A673 (cell line): ENCODE measurements at places on chromosomes 12 and 14.

DNA sequence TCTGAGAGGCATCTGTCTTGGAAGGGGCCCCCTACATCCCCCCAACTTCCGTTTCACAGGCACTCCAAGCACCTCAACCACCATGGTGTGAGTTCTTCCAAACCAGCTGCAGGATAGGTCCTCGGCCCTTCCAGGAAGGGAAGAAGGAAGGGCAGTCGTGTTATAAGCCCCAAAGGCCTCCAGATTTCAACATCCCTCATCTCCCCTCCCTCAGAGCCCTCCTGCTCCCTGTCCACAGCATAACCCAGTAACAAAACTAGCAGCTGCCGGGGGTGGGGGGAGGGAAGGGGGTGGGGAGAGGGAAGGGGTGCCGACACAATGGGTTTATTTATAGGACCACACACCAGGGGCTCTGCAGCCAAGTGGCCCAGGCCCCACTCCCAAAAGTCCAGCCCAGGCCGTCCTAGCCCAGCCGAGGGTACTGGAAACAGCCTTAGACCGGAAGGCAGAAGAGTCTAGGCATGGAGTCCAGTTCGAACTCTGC, 18.3 kb downstream of the NCKAP5L start:
- DNase-seq = no peak

DNA sequence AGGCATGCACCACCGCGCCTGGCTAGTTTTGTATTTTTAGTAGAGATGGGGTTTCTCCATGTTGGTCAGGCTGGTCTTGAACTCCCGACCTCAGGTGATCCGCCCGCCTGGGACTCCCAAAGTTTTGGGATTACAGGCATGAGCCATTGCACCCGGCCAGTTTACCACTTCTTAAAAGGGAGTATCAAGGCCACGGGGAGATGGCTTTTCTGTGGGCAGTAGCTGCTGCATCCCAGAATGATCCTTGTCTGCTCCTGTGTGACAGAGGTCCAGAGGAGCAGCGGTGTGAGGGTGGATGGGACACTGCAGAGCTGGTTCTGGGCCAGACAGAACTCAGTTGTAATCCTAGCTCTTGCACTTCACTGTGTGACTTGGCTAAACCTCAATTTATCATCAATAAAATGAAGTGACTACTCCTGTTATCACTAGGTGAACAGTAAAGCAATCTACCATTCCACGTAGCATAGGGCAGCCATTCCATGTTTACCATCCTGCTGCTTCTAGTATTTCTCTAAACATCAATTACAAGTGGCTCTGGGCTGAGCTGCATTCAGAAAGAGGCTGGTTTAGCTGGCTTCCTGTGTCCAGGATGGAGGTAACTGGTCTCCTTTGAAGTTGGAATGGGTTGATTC, 3.0 kb upstream of the NPFF start:
- no peak for DNase-seq

DNA sequence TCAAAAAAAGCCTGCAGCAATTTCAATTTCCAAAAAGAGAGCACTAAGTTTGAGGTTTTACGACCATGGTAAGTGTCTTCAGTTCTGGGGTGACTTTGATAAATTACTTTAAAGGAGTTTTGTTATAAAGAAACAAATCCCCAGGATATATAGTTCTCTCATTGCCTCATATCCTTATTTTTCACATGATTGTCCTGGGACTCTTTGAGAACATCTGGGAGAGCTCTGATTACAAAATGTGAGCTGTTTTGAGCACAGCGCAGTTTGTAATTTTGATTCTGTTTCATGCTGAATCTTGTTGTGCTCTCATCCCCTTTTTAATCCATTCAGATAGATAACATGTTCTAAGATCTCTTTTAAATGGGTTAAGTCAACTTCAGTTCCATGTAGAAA, 67.7 kb upstream of the DCN start:
- no peak for DNase-seq

DNA sequence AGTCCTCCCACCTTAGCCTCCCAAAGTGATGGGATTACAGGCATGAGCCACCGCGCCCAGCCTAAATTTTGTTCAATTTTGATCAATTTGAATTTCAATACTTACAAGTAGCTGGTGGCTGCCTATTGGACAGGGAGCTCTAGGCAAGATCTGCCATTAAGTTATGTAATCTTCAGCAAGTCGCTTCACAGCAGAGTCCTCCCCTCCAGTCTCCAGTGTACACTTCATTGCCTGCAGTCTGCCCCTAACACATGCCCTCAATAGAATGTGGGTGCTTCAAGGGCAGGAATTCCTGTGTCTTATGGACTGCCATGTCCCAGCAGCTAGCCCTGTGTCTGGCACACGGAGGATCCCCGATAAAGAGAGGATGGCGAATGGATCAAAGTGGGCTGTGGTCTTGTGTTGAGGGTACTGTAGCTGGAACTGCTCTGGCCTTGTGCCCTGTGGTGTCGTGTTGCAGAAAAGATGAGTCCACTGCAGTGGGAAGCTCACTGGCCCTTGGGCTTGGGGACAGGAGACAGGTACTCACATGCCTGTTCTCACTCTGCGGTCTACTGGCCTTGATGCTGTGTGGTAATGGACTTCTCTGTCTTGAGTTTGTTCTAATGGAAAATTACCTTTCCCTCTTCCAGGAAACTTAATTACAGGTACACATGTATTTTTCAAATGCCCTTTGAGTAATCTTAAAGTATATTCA, 67.6 kb downstream of the TECPR2 start:
- no peak for DNase-seq

- peak; percentile 29 for DNase-seq
Measured at GRCh38 chr14:98069712-98070171, 1202.3 kb downstream of the BCL11B start.

GRCh38 chr12:94805749-94806529, 155.6 kb upstream of the TMCC3 start:
- peak; percentile 64 for DNase-seq

- no peak for DNase-seq
Measured at GRCh38 chr14:90398841-90399540, 2.2 kb downstream of the CALM1 start.

DNA sequence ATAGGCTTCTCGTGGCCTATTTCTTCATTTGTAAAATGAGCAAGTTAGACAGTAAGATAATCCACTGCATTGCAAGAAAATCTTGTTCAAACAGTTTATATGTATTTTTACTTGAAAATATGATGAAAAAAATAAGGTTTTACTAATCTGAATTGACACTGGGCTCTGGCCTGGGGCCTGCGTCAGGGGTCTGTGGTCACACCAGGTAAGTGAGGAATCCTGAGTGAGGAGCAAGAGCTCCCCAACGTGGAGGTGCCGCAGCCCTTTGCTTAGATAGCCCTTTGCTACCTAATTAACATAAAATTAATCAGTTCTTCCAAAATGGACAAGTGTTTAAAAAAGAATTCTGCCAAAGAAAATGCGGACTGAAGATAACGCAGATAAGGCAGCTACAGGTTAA, 39.1 kb upstream of the STAB2 start:
- DNase-seq = no peak

- no peak for DNase-seq
Measured at GRCh38 chr12:93387780-93388179, 10.1 kb downstream of the NUDT4 start.

GRCh38 chr14:50373959-50374358, 22.7 kb downstream of the CDKL1 start:
- DNase-seq = no peak

- DNase-seq = no peak
Measured at GRCh38 chr14:87443787-87444186, 549.2 kb downstream of the GALC start.

GRCh38 chr12:14418451-14418890, 53.0 kb downstream of the ATF7IP start:
- DNase-seq = peak; percentile 70

- DNase-seq = no peak
Measured at GRCh38 chr12:82803201-82803600, 116.5 kb downstream of the TMTC2 start.

- peak; percentile 33 for DNase-seq
Measured at GRCh38 chr14:34113005-34113511, 162.2 kb upstream of the EGLN3 start.

GRCh38 chr12:26513363-26514043, 318.1 kb downstream of the SSPN start:
- no peak for DNase-seq

- no peak for DNase-seq
Measured at GRCh38 chr14:60197629-60198303, 32.6 kb upstream of the DHRS7 start.

DNA sequence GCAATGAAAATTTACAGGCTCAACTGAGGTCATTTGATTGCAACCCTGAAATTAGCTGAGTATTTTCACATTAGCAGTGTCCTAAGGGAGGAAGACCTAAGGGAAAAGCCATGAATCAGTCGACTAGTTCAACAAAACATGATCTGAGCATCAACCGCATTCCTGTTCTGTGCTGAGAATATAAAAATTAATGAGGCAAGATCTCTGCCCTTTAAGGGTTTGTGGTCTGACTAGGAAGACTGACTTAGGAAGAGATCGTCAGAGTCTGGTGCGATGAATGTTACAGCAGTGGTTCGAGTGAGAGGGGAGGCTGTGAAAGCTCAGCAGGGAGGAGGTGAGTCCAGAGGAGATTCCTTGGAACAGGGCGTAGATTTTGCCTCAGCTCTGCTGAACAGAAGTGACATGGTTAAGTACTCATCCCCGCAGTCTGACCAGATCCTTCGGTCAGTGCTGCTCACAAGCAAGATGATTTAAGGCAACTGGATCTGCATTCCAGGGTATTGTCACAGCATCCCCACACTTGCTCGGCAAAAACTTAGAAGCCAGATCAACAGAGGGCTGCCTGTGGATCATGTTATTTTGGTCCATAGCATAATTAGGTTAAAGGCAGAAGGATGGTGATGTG, 49.6 kb downstream of the BMAL2 start:
- DNase-seq = no peak

- DNase-seq = no peak
Measured at GRCh38 chr12:5556946-5557673, 125.2 kb downstream of the NTF3 start.

DNA sequence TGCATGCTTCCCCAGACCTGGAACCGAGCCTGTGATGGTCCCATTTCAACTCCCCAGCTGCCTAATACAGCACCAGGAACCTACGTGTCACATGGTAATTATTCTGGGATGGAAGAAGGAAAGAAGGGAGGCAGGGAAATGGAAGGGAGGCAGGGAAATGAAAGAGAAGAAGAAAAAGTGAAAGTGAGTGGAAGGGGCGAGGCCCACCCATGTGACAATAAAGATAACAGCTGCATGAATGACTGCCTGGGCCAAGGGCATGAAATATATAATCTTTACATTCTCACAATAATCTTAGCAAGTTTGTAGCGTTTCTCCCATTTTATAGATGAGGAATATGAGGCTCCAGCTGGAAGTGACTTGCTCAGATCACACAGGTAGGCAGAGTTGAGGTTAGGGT, 245.0 kb upstream of the PWP1 start:
- no peak for DNase-seq

GRCh38 chr14:27409944-27410343, 812.1 kb upstream of the NOVA1 start:
- DNase-seq = no peak

DNA sequence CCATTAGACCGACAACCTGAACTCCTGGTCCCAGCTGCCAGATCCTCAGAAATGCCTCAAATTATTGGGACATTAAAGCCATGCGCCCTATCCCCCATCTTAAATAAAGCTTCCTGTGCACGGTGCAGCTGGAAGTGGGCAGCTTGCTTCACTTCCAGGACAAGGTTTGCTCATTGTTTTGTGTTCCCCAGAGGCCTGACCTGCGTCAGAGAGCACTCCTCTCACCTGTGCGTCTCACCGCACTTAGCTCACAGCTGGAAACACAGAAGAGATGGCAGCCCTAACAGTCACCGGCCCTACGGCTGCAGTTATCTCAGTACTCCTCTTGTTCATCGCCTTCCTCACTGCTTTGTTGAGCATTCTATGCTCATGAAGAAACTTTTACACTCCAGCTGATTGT, 135.5 kb downstream of the ANO2 start:
- no peak for DNase-seq

DNA sequence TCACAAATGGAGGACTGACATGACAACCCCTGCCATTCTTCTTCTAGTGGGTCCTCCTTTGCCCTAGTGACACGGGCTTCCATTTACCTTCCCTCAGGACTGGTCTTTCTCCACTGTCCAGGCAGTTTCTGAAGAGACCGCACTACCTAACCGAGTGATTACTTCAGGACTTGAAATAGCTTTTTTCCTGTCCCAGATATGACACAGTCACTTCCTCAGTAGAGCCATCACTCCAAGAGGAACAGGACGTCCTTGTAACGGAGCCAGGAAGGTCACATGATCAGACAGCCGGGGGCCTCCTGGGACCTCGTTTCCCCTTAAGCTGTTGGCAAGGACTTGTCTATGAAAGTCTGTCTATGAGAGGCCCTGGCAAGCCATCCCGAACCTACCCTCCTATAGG, 62.3 kb downstream of the FOS start:
- peak; percentile 83 for DNase-seq

DNA sequence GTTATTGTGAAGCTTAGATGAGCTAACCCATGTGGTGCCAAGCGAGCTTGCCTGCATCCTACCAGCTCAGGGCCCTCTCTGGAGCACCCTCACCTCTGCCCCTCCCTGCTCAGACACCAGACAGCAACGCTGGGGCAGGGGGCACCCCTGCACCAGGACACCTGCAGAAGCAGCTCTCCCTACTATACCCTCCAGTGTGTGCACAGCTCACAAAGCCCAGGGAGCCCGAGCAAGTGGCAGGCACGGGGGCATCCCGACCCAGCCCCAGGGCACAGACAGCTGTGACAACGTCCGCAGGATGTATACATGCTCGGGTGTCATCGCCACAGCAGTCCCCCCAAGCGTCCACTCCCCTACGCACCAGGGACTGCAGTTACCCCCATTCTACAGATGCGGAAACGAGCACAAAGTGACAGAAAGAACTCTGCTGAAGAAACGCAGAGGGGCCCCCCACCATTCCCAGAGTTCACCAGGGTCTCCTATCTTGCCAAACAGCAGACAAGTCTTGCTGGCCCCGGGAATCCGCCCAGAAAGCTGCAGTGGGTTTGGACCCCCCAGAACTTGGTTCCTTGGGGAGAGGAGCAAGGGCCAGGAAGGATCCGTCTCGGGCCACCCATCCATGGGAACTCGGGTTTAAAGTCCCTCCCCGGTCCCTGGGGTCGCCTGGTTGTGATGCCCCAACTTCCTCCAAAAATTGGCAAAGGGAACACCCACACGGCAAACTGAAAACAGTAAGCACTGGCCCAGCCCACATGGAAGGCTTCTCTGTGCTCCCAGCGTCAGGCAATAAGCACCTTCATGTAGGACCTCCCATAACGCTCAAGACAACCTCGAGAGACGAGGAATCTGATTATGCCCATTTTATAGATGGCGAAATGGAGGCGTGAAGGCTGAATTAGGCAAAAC, 12.0 kb downstream of the NCOR2 start:
- no peak for DNase-seq

GRCh38 chr12:103336940-103337339, 158.8 kb downstream of the C12orf42 start:
- DNase-seq = no peak

DNA sequence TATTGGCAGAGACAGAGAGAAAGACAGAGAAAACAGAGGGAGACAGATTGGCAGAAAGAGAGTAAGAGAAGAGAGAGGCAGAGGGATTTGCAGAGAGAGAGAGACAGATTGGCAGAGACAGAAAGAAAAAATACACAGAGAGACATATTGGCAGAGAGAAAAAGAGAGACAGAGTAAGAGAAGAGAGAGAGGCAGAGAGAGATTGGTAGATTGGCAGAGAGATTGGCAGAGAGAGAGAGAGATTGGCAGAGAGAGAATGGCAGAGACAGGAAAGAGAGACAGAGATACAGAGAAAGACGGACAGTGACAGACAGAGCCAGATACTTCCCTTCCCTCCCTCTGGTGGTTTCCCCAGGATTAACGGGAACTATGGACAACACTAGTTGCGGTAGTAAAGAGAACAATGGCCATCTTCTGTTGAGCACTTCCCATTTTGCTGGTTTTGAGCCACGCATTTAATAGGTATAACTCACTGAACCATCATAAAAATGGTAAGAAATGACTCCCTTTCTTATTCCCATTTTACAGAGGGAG, 2.6 kb upstream of the NOS1 start:
- DNase-seq = no peak
